ENCODE measurements at places on chromosomes 3 and 15.

DNA sequence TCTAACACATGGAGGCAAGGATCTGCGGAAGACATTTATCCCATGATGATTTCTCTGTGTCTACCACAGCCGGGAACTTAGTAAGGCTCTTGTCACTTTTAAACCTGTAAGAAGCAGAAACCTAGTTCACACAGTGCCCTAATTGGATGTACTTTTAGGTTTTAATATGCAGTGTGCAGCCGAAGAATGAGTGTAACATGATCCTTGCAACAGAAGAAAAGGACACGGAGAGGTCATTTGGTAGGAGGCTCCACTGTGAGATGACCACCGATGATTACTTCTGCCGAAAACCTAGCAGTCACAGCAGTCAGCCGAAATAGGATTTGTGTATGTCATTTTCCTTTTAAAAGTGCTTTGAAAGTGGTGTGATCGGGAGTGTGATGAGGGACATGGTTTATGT is 6.8 kb downstream of the CACNA1D start:
- no peak for DNase-seq

DNA sequence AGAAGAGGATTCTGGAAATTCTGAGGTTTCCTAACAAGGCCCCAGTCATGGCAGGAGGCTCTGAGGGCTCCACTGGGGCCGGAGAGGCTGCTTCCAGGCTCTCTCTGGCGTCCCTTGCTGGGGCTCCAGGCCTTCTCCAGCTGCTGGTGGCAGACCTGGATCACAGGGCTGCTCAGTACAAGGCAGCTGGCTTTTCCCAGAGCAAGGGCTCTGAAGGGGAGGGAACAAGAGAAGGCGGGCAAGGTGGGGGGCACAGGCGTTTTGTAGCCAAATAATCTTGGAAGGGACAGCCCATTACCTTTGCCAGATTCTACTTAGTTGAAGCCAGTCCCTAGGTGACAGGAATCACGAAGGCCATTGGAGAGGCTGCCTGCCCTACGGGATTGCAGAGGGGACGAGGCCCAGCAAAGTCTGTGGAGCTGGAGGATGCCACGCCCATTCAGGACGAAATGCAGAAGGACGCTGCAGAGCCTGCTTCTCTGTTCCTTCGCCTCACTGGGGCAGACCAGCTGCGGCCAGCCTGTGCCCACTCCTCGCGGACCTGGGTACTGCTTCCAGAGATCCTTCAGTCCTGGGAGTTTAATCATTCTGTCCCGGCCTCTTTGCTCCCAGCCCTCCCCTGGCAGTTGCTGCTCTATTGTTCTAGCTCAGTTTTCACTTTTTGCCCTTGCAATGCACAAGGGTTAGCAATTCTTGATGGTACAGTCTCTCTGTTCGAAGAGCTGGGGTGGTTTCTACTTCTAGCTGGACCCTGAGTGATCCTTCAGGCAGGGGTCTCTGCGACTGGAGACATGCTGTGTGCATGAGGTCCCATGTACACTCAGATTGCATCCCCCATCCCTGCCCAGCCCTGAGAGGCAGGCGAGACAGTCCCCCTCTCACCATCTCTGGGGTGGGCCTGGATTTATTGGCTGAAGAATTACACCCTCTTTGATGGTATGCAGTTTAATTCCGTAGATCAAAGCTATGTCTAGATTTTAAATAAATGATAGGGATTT is 149.3 kb upstream of the MEF2A start:
- no peak for DNase-seq

GRCh38 chr3:152874896-152875749 is 40.2 kb downstream of the P2RY1 start:
- DNase-seq: no peak

DNA sequence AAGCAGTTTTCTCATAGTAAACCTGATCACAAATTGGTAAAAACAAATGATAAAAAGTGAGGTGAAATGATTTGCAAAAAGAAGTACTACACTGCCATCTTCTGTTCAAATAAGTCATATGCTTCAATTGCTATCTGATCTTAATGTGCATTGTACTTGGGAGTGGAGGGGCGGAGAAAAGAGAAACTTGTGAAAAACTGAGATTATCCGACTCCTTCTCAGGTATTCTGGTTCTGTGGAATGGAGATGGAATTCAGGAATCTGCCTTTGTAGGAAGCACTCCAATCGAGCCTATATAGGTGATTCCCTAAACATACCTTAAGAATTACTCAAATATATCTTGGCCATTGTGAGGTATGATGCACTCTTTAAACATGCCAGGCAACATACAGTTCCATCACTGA is 180.6 kb downstream of the CHL1 start:
- DNase-seq: no peak

DNA sequence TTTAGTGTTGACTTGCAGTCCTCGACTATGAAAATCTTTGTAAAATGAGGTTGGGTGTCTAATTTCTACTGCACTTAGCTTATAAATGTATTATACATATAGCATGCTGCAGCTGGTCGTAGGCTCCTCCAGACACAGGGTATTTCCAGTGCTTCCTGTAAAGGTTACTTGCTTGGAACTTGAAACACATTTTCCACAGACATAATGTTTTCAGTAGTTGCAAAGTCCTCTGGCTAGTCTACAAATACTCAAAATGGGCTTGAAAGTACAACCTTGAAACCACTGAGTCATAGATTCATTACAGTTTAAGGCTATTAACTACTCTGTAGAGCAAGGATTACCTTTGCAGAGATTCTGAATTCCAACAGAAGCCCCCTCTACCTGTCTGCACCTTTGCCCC is 464.1 kb downstream of the RAP2B start:
- DNase-seq: no peak

- no peak for DNase-seq
Observed at GRCh38 chr3:102085431-102086176, 236.3 kb downstream of the NFKBIZ start.

- no peak for DNase-seq
Observed at GRCh38 chr15:34241376-34242330, 16.8 kb downstream of the EMC4 start.

DNA sequence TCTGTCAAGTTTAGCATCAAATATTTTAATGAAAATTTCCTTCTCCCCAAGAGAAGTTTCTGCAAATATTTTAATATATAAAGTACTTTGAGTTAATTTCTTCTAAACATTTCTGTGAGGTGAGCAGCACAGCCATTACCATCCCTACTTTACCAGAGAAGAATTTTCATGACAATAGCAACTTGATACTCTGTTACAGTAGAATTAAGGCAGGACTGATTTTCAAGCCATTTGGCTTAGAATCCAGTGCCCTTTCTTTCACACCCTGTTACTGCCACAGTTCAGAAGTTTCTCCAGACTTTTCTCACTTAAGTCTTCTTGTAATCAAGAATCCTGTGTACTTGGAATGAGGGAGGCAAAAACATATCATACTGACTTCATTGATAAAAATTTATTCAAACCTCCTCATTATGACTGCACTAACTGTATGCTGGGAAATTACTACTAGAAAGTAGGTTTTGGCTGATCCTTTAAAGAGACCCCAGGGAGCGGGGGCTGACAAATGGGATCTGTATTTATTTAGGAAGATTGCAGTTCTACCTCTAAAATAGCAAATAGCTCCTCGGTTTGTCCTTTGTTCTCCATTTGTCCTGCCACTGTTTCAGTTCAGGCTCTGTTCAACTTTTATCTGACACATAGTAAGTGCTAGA is 557.0 kb upstream of the SGO1 start:
- DNase-seq: no peak

GRCh38 chr15:68644083-68644904 is 65.5 kb downstream of the CORO2B start:
- DNase-seq: no peak

GRCh38 chr3:179324270-179324754 is 1.5 kb downstream of the ZNF639 start:
- no peak for DNase-seq

DNA sequence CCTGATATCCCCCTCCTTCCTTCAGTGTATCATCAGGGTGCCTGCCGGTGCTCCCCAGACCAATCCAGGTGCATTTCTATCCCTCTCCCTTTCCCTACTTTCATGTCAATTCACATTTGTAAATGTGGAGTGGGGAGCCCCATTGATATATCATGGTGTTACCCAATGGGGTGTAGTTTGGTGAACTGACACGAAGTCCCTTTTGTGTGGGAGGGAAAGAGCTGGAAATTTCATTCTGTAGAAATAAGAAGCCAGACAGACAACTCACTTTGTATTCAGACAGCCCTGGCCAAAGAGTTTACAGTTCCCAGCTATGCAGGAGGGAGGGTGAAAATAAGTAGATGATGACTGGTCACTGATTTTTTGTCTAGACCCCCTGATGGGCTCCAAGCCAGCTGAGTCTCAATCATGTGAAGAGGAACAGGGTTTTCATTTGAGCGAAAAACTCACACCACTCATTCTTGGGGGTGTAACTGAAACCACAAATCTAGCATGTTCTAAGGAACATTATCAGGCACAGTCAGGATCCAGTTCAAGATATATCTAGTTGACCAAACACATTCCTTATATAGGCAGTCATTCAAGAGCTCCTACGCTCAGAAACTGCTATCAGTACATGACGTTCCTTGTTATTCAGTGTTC is 58.9 kb downstream of the LMCD1 start:
- DNase-seq: no peak

DNA sequence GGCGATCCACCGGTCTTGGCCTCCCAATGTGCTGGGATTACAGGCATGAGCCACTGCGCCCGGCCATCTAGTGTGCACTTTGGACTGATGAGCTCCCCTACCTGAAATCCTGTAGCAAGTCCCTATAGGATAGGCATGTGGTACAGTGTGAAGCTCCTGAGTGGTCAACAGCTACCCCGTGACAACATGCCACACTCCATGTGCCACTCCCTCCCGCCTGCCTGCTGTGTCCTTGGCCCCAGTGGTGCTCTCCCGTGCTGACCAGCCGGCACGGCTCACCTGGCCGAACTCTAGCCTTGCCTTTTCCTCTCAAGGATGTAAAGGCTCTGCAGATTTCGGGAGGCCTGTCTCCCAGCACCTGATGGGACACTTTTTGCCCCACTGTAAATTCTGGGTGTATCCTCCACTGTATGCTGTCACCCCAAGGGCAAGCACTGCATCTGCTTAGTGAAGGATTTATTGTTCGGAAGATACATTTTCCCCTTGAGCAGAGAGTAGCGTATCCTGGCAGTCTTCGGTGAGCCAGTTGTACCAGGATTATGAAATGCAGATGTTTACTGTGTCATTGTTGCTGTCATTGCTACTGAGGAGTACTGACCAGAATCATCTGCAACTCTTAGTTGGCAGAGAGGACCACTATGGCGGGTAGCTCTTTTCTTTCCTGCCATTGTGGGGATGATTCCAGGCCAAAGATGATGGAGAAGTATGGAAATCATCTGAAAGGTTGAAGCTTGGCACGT is 64.7 kb downstream of the IGF1R start:
- no peak for DNase-seq

GRCh38 chr15:82647045-82647834 is at the start of gene CPEB1:
CPEB1 (minus strand) TSS chr15:82647363; CDS start chr15:82628459, 18,904 bp downstream.
- peak; percentile 67 for DNase-seq

DNA sequence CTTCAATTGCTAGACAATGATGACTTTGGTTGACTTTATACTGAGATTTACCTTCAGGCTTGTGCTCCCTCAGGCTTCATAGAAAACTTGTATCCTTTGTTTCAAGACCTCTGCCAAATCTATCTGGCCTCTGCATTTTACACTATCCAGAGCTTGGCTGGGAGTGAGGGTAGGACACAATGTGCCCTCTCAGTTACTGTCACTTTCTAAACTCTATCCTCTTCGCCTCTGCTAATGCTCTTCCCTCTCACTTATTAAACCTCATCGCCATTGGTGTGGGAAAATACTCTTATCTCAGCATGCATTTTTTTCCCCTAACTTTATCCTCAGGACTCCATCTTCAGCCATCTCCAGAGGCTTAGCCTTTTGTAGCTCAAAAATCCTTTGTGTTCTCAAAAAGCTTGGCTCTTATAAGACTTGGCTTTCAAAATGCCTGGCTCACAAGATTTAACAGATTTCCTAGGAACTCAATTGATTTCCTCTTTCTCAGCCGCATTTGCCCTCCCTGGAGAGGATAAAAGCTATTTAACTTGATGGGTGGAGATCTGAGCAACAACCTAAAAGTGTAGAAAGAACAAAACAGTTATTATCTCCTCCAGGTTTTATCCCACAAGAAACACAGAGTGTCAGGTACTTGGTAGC is 28.3 kb downstream of the SUCNR1 start:
- DNase-seq: no peak

- no peak for DNase-seq
Observed at GRCh38 chr3:133899311-133899710, 3.6 kb upstream of the RAB6B start.

GRCh38 chr3:63791974-63792373 is 27.1 kb upstream of the C3orf49 start:
- no peak for DNase-seq

DNA sequence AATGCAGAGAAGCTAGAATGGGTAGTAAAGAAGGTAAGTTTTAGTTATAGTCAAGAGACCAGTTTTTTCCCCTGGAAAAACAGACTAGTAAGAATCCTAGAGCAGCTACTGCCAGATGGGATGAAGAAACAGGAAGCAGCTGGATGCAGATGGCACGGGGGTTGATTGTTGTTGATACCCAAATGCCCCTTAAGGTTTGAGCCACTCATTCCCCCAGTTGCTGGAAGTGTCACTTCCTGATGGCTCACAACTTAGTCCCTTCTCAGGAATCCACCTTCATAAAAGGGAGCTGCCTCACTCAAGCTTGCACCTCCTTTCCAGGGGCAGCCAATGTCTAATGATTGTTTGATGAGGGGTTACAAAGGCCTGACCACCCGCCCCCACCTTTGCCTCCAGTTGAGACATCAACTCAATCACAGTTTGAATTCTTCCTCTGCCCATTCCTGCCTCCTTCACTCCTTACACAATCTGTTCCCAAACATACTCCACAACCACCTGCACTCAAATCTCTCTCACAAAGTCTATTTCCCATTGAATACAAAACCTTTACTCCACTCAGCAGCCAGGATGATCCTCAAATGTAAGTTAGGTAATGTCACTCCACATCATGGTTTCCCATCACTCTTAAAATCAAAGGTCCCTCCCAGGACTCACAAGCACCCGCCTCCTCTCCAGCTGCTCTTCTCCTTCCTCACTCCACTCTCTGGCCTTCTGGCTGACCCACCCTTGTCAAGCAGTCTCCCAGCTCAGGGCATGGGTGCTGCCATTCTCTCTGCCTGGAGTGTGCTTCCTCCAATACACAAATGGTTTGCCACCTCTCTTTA is 450.1 kb upstream of the THBS1 start:
- no peak for DNase-seq

DNA sequence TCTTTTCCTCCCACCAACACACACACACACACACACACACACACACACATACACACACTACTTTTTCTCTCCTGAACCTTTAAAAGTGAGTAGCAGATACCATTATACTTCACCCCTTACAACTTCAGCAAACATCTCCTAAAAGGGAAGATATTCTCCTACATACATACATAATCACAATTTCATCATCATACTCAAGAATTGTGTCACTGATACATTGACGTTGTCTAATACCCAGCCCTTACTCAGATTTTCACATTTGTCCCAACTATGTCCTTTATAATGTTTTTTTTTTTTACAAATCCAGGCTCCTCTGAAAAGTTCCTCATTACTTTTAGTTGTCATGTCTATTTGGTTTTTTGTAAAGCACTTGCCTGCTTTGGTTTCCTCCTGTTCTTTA is 18.5 kb downstream of the ABHD6 start:
- DNase-seq: no peak

- no peak for DNase-seq
Observed at GRCh38 chr3:61444782-61445181, 116.6 kb upstream of the PTPRG start.

Measured in stimulated activated CD4-positive, alpha-beta T cell treated with anti-CD3 and anti-CD28 coated beads, Interleukin-4, amount 100 ng/mL, for 4 hours (primary cell).